Right atrium auricular region (tissue), 2 donors: ENCODE measurements at places on chromosomes 5 and 9. TPM values are rescaled to one million over a fixed set of nuclear protein-coding genes. Genes with fewer than 3 reads are reported as not detected.

The PNPLA7 gene
- total RNA-seq, result 4.4 TPM

The C9orf50 gene
- not detected for total RNA-seq

The FGF18 gene
- 2.7 TPM for total RNA-seq

DNA sequence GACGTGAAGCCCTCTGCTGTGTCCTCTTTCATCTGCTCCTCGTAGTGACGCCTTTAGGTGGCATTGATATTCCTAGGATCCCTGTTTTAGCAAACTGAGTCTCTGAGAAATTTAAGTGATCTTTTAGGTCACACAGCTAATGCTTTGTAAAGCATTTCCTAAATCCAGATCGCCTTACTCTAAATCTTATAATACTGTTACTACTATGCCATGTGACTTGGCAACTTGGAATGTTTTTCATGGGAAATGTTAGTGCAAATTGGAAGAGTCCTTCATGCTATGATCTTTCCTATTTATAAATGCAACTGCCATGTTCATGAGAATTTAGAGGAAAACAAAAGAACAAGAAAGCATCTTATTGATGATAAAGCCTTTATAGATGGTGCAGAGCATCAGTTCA lies 212.2 kb downstream of the TRIO start:
- peaks cover 16% of the 10 kb centered on the region for H3K4me1 ChIP-seq
- no peak for DNase-seq
- peaks cover 14% of the 10 kb centered on the region for H3K36me3 ChIP-seq
- H3K27ac ChIP-seq, result no peak overlapping the region
- H3K4me3 ChIP-seq, result no peak overlapping the region

DNA sequence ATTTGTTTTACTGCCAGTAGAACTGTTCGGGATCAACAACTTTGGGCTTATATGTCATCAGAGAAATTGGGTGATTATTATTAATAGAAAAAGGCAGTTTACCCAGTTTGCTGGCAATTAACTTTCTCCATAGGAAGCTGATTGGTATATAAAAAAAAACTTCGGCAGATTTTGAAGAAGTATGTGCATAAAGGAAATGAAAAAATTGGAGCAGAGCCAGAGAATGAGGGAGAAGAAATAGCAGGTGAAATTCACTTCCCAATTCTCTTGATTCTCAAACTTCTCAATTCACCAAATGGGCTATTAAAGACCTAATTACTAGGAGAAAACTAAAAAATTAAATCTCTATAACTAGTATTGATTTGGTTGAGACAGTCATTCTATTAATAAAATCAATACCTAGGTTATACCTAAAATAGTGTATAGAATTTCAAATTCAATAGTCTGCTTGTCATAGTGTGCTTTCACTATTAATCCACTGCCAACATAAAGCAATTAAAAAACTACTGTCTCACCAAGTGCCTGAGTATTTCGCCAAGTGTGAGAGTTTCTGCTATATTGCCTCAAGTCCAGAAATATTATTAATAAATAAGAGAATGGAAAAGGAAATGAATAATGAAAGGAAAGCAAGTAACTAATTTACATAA lies 47.5 kb downstream of the STX17 start:
- H3K36me3 ChIP-seq, result peaks cover 10% of the 10 kb centered on the region
- H3K4me3 ChIP-seq, result no peak overlapping the region
- H3K27ac ChIP-seq, result no peak overlapping the region
- no peaks in the 10 kb centered on the region for H3K4me1 ChIP-seq
- no peaks in the 10 kb centered on the region for H3K27me3 ChIP-seq

GRCh38 chr5:14659821-14660607 lies 4.5 kb upstream of the OTULIN start:
- DNase-seq, result no peak
- H3K27ac ChIP-seq, result no peak overlapping the region
- no peaks in the 10 kb centered on the region for H3K36me3 ChIP-seq

DNA sequence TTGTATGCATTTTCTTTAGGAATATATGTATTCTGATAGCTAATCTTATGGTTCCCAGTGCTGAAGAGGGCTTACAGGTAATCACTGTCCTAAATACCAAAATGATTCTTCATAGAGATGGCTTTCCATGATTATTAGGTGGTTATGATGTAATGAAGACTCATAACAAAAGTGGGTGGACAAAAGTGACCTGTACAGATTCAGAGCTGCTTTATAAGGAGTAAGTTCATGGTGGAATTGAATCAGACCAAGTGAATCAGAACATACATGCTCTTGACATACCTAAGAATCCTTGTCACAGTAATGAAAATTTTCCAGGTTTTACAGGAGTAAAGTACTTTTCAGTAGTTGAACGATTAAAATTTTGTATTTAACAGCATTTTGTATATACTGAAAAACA lies 105.6 kb downstream of the NIPBL start:
- H3K27ac ChIP-seq, result no peak overlapping the region
- no peaks in the 10 kb centered on the region for H3K36me3 ChIP-seq
- H3K4me1 ChIP-seq, result no peaks in the 10 kb centered on the region
- H3K27me3 ChIP-seq, result no peaks in the 10 kb centered on the region
- no peak overlapping the region for H3K4me3 ChIP-seq

- peaks cover 57% of the 10 kb centered on the region for H3K36me3 ChIP-seq
- H3K27ac ChIP-seq, result peak overlapping the region; percentile 15
- H3K4me1 ChIP-seq, result peaks cover 34% of the 10 kb centered on the region
- H3K27me3 ChIP-seq, result no peaks in the 10 kb centered on the region
- no peak for DNase-seq
These were observed 24.2 kb downstream of the P4HA2 start for GRCh38 chr5:132203464-132203818.

DNA sequence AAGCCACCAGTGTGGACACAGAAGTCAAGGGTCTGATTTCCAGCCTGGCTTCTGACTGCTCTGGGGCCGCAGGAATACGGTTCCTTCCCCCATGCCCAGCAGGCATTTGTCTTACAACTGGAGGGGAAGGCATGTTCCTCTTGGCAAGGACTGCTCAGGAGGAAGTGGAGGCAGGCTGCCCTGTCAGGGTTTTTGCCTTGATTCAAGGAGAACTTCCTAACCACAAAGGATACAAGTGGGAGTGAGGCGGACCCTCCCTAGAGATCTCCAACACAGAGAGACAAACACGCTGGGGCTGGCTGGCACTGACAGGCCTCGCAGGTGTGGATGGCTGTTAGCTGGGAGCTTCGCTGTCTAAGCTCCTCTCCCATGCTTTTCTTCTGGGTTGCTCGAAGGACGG lies 19.1 kb downstream of the TGFBI start:
- no peaks in the 10 kb centered on the region for H3K36me3 ChIP-seq
- DNase-seq, result no peak
- peaks cover 14% of the 10 kb centered on the region for H3K4me1 ChIP-seq
- no peak overlapping the region for H3K4me3 ChIP-seq

GRCh38 chr5:134130239-134130945 lies 15.9 kb downstream of the TCF7 start:
- H3K4me3 ChIP-seq, result no peak overlapping the region
- no peaks in the 10 kb centered on the region for H3K27me3 ChIP-seq
- no peak for DNase-seq
- H3K27ac ChIP-seq, result no peak overlapping the region
- peaks cover 8% of the 10 kb centered on the region for H3K36me3 ChIP-seq

DNA sequence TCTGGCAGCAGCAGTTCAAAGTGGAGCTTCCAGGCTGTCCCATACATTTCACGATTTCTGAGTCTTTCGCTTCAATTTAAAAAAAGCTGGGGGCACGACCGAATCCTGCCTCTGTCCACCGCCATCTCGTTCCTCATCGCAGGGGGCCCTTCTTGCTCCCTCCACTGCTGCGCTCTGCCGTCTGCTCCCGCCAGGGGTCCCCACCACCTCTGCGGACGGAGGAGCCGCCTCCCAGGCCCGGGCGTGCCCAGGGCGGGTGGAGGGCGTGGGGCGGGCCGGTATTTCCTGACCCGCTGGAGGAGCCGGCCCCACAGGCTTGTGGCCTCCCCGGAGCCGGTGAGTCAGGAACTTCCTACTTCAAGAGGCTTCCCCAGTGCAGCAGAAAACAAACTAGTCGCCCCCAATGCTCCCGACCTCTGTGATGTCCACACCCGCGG lies 50.4 kb downstream of the USP20 start:
- no peaks in the 10 kb centered on the region for H3K27me3 ChIP-seq
- peaks cover 42% of the 10 kb centered on the region for H3K4me1 ChIP-seq
- DNase-seq, result peak; percentile 95
- H3K27ac ChIP-seq, result peak overlapping the region; percentile 68

GRCh38 chr9:122213102-122213588 lies 15.6 kb downstream of the LHX6 start:
- H3K36me3 ChIP-seq, result no peaks in the 10 kb centered on the region
- peaks cover 30% of the 10 kb centered on the region for H3K27me3 ChIP-seq
- H3K27ac ChIP-seq, result no peak overlapping the region
- no peak overlapping the region for H3K4me3 ChIP-seq
